ENCODE measurements at places on chromosomes 1 and 21. TPM values are rescaled to one million over a fixed set of nuclear protein-coding genes. Genes with fewer than 3 reads are reported as not detected.

DNA sequence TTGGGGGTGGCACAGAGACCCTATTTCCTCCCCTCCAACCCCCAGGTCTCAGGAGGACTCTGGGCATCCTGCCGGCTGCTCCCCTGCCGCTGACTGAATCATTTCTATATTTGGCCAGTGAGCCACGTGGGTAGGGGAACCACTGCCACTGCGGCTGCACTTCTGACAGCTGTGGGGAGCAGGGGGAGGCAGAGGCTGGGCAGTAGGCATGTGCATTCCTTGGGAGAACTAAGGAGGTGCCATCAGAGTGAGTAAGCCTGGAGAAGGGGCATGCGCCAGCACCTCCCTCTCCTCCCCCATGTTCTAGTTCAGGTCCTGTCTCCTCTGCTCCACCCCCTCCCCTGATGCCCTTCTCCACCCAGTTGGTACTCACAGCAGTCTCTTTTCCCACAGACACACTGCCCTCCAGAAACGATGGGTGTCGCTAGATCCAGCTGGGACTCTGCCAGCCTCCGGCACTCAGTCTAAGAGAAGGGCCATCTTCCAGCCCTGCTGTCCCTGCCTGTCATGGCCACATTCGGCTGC, 12.0 kb downstream of the PPFIA4 start:
- no peaks in the 10 kb centered on the region for H3K27me3 ChIP-seq
- no peak overlapping the region for H3K4me3 ChIP-seq
- peak overlapping the region; percentile 79 for H3K27ac ChIP-seq
- no peaks in the 10 kb centered on the region for H3K36me3 ChIP-seq

GRCh38 chr1:26949926-26950319, 10.3 kb downstream of the KDF1 start:
- H3K27me3 ChIP-seq, result no peaks in the 10 kb centered on the region
- peaks cover 21% of the 10 kb centered on the region for H3K4me1 ChIP-seq
- H3K4me3 ChIP-seq, result no peak overlapping the region
- no peaks in the 10 kb centered on the region for H3K36me3 ChIP-seq
- DNase-seq, result no peak
- H3K27ac ChIP-seq, result no peak overlapping the region

- no peaks in the 10 kb centered on the region for H3K27me3 ChIP-seq
- H3K4me1 ChIP-seq, result peaks cover under 1% of the 10 kb centered on the region
- H3K36me3 ChIP-seq, result no peaks in the 10 kb centered on the region
- no peak overlapping the region for H3K27ac ChIP-seq
- no peak overlapping the region for H3K4me3 ChIP-seq
- DNase-seq, result no peak
Observed at GRCh38 chr1:37951041-37951782, 4.4 kb upstream of the INPP5B start.

DNA sequence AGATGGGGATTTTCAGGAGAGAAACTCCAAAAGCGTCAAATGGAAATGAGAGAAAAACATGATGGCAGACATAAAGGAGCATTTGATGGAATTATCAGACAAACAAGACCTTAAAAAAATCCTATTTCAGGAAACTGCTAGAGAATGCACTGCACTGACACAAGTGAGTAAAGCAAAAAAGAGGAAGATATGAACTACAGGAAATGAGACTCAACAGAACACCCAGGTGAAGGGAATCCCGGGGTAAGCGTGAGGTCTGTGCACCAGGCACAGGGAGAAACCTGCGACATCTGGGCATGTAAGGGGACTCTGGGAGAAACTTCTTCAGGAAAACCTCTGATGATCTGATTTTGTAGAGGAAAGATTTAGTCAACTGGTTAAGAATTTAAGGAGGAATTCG, 2.8 kb downstream of the TARBP1 start:
- no peak overlapping the region for H3K4me3 ChIP-seq
- peaks cover 5% of the 10 kb centered on the region for H3K4me1 ChIP-seq
- no peak for DNase-seq
- H3K36me3 ChIP-seq, result no peaks in the 10 kb centered on the region

- H3K4me3 ChIP-seq, result no peak overlapping the region
- no peaks in the 10 kb centered on the region for H3K4me1 ChIP-seq
- no peaks in the 10 kb centered on the region for H3K36me3 ChIP-seq
Observed at GRCh38 chr1:79859212-79859948, 852.9 kb upstream of the ADGRL4 start.

GRCh38 chr1:39272027-39272797, 67.7 kb downstream of the MACF1 start:
- peak; percentile 14 for DNase-seq
- H3K4me1 ChIP-seq, result peaks cover 24% of the 10 kb centered on the region
- H3K27ac ChIP-seq, result peak overlapping the region; percentile 69
- no peaks in the 10 kb centered on the region for H3K36me3 ChIP-seq

DNA sequence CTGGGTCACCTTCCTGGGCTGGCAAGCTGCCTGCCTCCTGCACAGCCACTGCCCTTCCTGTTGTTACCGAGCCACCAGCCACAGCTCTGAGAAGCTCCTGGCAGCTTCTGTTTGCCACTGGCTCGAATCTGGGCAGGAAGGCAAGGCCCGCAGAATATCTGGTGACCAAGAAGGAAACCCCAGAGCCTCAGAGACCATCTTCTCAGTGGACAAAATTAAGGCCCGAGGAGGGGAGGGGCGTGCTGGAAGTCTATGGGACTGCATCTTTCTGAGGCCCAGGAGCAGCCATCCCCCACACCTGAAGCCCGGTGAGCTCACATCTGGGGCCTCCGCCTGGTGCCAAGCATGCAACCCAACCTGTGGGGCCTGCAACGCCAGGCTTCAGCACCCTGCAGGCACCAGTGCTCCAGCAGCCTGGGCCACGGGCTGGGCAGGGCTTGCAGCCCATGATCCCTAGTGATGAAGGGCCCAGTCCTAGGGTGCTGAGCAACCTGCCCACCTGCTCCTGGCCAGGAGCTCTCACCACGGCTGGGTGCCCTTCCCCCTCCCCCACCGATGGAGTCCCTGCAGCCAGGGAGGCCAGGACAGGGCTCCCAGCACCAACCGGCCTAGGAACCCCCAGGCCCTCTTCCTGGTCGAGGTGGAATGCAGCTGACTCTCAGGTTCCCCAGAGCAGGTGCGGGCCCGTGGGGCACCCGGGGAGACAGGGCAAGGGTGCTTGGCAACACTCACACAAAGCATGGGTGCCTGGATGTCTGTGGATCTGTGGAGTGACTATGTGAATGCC, 879 bp downstream of the CPTP start:
- H3K27ac ChIP-seq, result peak overlapping the region; percentile 92
- no peaks in the 10 kb centered on the region for H3K27me3 ChIP-seq
- H3K4me1 ChIP-seq, result peaks cover 27% of the 10 kb centered on the region
- peak; percentile 63 for DNase-seq
- H3K4me3 ChIP-seq, result peak overlapping the region; percentile 86
- H3K36me3 ChIP-seq, result no peaks in the 10 kb centered on the region

DNA sequence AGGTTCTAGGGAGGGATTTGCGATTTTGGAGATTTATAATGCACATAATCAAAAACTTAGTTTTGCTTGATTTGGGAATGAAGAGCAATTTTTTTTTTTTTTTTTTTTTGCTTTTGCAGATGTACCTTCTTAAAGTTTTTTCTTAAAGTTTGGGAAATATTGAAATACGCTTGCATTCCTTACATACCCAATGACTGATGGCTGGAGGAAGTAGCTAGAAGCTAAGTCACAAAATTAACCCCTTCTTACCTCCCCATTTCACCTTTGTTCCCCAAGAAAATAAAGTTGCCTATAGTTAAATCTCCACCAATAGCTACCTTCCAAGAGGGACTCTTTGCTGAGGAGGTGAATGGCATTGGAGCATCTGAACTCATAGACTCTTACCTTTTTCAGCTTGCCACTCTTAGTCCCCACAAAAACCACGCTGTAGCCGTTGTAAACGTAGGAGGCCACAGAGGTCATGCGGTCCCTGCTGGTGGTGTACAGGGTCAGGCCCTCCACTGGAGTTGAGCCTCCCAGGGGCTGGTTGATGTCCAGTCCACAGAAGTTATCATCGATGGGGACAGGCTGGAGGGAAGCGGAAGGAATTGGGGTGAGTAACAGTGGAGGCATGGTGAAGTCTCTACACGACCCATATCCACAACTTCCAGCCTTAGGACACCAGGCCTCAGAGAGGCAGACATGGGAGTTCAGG, 34.1 kb downstream of the PLXNA2 start:
- H3K4me1 ChIP-seq, result peaks cover 8% of the 10 kb centered on the region
- H3K27me3 ChIP-seq, result no peaks in the 10 kb centered on the region
- no peak for DNase-seq
- H3K4me3 ChIP-seq, result no peak overlapping the region

GRCh38 chr1:217586586-217586985, 44.3 kb downstream of the GPATCH2 start:
- no peak overlapping the region for H3K4me3 ChIP-seq
- no peaks in the 10 kb centered on the region for H3K4me1 ChIP-seq
- DNase-seq, result no peak
- no peak overlapping the region for H3K27ac ChIP-seq
- no peaks in the 10 kb centered on the region for H3K36me3 ChIP-seq

DNA sequence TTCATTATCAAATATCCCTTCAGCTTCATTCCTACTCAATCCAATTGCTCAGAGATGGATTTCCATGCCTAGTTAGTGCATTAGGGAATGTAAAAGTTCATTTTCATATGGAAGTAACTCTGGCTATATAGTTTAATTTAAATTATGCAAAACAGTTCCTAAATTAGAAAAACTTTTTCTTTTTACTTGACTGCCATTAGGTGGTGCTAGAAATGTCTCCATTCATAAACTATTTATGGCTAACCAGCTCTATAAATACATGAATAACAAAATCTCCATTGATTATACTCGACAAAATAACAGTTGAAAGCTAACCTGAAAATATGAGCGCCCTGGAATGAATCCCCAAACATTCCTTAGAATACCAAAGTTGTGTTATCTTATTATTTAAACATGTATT, 311.4 kb downstream of the USH2A start:
- no peak overlapping the region for H3K4me3 ChIP-seq
- no peak for DNase-seq
- no peaks in the 10 kb centered on the region for H3K4me1 ChIP-seq
- no peaks in the 10 kb centered on the region for H3K27me3 ChIP-seq

DNA sequence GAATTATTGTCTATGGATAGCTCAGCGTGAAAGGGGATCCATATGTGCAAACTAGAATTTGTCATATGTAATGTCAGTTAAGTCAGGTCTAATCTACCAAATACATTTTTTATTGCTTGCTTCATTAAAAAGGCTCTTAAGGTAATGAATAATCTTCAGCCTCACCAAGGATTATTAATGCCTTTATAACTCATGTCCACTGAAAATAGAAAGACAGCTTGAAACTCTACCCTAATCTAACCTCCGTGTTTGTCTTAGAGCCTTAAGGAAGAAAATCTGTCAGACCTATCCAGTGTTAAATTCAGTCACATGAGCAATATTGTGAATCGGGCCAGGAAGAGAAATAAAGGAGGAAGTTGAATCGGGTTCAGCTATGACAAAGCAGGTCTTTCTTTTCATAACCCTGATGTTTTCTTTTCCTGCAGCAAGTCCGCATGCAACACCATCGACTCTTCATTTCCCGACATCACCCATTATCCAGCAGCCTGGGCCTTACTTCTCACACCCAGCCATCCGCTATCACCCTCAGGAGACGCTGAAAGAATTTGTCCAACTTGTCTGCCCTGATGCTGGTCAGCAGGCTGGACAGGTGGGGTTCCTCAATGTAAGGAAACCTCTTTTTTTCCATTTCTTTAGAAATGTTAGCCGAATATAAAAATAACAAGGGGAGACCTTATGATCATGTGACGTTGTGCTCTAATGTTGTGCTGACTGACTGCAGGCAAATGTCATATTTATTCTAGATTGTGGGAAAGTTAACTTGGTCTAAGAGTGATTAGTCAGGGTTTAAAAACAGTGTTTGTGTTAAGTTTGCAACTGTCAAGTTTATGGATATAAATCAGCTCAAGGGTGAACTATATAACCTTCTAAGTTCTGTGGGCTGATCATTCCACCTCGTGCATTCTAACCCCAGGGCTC, 321.0 kb downstream of the TM2D1 start:
- H3K36me3 ChIP-seq, result no peaks in the 10 kb centered on the region
- peaks cover 9% of the 10 kb centered on the region for H3K4me1 ChIP-seq
- H3K27ac ChIP-seq, result peak overlapping the region; percentile 60
- H3K27me3 ChIP-seq, result no peaks in the 10 kb centered on the region
- no peak for DNase-seq

DNA sequence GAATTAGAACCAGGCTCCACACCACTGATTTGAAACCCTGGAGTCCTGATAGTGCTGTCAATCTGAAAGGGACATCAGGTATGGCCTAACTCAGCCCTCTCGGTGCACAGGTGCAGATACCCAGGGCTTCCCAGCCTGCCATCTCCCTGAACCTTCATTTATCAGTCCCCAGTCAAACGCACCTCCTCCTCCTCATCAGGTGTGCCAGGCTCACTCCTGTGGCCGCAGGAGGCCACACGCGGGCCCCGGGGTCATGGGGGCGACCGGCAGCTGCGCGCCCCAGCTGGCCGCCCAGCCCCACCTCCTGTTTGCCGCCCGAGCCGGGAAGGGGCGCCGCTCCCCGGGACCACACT, 572 bp downstream of the FUCA1 start:
- H3K36me3 ChIP-seq, result peaks cover 6% of the 10 kb centered on the region
- DNase-seq, result no peak
- H3K27ac ChIP-seq, result peak overlapping the region; percentile 76
- H3K4me3 ChIP-seq, result peak overlapping the region; percentile 67
- no peaks in the 10 kb centered on the region for H3K27me3 ChIP-seq

DNA sequence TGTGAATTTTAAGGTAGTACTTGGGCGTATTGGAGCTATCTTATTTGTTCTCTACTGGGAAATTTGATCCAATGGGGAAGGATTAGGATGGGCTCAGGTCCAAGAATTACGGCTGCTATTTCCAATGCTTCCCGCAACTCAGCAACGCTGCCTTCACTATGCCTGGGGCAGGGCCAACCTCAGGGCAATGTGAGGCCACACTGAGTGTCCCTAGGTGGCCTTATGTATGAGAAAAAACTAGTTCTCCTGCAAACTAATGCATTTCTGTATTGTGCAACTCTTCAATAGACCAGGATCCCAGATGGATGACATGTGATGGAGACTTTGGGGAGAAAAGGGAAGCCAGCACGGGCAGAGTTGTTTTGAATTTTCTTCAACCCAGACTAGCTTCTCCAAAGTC, 168.1 kb downstream of the DUSP10 start:
- no peaks in the 10 kb centered on the region for H3K36me3 ChIP-seq
- DNase-seq, result no peak
- H3K4me1 ChIP-seq, result no peaks in the 10 kb centered on the region
- no peak overlapping the region for H3K27ac ChIP-seq
- no peak overlapping the region for H3K4me3 ChIP-seq
- no peaks in the 10 kb centered on the region for H3K27me3 ChIP-seq

SLAMF9 gene
- not detected for total RNA-seq

BEND5 gene
- 1.9 TPM for total RNA-seq

CD1C gene
- total RNA-seq, result not detected

RNU1-4 gene
- under 0.01 TPM for total RNA-seq

RAB7B gene
- total RNA-seq, result not detected

KCNJ9 gene
- not detected for total RNA-seq

TLR5 gene
- total RNA-seq, result 1.9 TPM

BNIPL gene
- 10.0 TPM for total RNA-seq

GBP2 gene
- total RNA-seq, result 64.7 TPM

TSACC gene
- total RNA-seq, result not detected

DIO1 gene
- not detected for total RNA-seq

ELAVL4 gene
- total RNA-seq, result not detected

C1orf94 gene
- not detected for total RNA-seq

ATP6V1G3 gene
- total RNA-seq, result not detected

LCE3E gene
- not detected for total RNA-seq

Data from transverse colon (tissue), 4 donors.